ENCODE measurements at places on chromosomes 5 and 9. TPM values are rescaled to one million over a fixed set of nuclear protein-coding genes. Genes with fewer than 3 reads are reported as not detected.
A peak's percentile ranks its signal among the peaks of the same experiment; 100 is the strongest.

- H3K36me3 ChIP-seq = no peaks in the 10 kb centered on the region
- H3K4me3 ChIP-seq = no peak overlapping the region
- H3K4me1 ChIP-seq = no peaks in the 10 kb centered on the region
- H3K27me3 ChIP-seq = no peaks in the 10 kb centered on the region
These were observed 11.4 kb downstream of the BHMT start for GRCh38 chr5:79122973-79123372.

DNA sequence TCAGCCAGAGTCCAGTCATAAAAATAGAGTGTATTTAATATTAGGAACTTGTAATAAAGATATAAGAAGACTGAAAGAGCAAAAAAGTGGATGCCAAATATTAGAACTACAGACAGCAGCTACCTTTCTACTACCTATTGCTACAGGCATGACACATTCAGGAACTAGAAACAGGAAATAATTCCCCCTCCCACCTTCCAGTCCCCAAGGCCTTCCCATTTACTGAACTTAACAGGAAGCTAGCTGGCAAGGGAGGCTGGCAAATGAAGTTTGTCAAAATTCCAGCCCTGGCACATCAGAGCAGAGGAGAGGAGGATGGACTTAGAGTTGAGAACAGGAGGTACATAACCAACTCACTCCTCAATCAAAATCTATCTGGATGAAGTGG lies 50.2 kb upstream of the RIC1 start:
- no peak overlapping the region for H3K27ac ChIP-seq
- no peaks in the 10 kb centered on the region for H3K36me3 ChIP-seq
- H3K4me3 ChIP-seq = no peak overlapping the region

DNA sequence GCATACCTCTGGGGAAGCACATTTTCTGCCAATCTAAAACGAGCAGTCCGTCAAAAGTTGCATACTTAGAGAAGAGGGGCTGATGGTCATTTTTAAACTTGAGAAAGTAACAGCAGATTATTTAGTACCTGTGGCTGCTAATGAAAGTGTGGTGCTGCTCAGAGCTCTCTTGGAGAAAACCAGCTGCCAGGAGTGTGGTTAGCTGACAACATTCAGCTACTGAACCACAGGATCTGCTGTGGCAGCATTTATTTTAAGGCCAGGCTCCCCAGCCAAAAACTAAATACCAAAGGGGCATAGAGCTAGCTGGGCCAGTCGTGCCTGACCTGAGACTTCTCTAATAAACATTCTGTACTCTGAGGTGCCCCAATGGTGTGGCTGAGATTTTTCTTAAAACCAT lies 203.6 kb downstream of the EDIL3 start:
- no peaks in the 10 kb centered on the region for H3K4me1 ChIP-seq
- no peaks in the 10 kb centered on the region for H3K27me3 ChIP-seq
- H3K4me3 ChIP-seq = no peak overlapping the region
- no peak overlapping the region for H3K27ac ChIP-seq

DNA sequence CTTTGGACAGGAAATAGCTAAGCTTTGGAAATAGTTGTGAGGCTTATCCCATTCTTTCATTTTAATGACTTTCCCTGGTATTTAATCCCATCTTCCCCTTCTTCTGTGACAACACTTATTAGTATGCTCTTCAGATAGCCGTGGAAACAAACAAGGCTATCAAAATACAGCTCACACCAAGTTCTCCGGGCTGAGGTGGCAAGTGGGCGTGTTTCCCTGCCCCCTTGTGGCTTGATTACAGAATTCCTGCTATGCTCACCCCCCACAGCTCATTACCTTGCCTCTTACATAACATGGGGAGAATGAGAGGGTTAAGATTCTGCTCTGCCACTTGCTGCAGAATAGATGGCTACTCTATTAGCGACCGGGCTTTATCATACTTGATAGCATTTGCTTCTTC lies 437.1 kb upstream of the TLE4 start:
- H3K4me3 ChIP-seq = no peak overlapping the region
- DNase-seq = peak; percentile 12
- H3K36me3 ChIP-seq = no peaks in the 10 kb centered on the region
- 0 out of 2 replicates have a peak, but pooled peaks cover 2% of the 10 kb centered on the region for H3K4me1 ChIP-seq
- H3K27me3 ChIP-seq = no peaks in the 10 kb centered on the region

DNA sequence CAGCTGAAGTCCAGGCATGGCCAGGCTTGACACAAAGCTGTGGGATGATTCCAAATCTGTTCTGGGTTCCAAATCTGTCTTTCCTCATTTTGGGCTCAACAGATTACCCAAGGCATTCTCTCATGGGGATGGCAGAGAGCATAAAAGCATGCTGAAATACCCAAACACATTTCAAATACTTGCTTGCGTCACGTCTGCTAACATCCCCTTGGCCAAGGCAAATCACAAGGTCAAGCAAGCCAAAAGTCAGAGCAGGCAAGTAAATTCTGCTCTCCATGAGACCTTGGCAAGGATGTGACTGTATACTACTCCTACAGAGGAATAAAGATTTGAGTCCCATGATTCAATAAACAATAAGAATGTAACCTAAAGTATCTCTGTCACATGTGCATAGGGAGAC lies 306.7 kb downstream of the EPB41L4A start:
- no peaks in the 10 kb centered on the region for H3K27me3 ChIP-seq
- H3K4me3 ChIP-seq = no peak overlapping the region
- no peaks in the 10 kb centered on the region for H3K4me1 ChIP-seq
- H3K36me3 ChIP-seq = no peaks in the 10 kb centered on the region
- no peak overlapping the region for H3K27ac ChIP-seq
- no peak for DNase-seq

DNA sequence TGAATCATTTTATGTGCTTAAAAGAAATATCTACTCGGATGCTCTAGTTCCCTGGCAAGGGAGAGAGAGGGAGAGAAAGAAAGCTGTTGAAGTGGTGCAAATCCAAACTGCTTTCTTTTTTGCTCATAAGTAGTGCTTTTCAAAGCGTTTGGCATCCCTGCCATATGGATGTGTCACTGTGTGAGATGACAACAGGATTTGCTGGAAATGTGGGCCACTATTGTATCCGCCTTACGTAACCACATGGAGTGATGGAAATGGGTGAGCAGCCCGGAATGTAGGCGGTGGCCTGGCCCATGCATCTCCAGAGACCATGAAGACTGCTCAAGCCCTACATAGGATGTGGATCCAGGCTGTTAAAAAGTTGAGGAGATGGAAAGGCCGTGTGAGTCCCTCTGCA lies 30.8 kb downstream of the TJP2 start:
- peaks cover 3% of the 10 kb centered on the region for H3K4me1 ChIP-seq
- no peaks in the 10 kb centered on the region for H3K27me3 ChIP-seq
- H3K27ac ChIP-seq = no peak overlapping the region
- H3K4me3 ChIP-seq = no peak overlapping the region

- H3K27me3 ChIP-seq = no peaks in the 10 kb centered on the region
- H3K27ac ChIP-seq = no peak overlapping the region
- no peak for DNase-seq
- no peak overlapping the region for H3K4me3 ChIP-seq
These were observed 16.7 kb downstream of the TERT start for GRCh38 chr5:1278216-1278615.

GRCh38 chr9:89525446-89526374 lies 27.8 kb upstream of the SEMA4D start:
- no peak overlapping the region for H3K4me3 ChIP-seq
- no peak for DNase-seq
- H3K27ac ChIP-seq = no peak overlapping the region
- no peaks in the 10 kb centered on the region for H3K4me1 ChIP-seq

DNA sequence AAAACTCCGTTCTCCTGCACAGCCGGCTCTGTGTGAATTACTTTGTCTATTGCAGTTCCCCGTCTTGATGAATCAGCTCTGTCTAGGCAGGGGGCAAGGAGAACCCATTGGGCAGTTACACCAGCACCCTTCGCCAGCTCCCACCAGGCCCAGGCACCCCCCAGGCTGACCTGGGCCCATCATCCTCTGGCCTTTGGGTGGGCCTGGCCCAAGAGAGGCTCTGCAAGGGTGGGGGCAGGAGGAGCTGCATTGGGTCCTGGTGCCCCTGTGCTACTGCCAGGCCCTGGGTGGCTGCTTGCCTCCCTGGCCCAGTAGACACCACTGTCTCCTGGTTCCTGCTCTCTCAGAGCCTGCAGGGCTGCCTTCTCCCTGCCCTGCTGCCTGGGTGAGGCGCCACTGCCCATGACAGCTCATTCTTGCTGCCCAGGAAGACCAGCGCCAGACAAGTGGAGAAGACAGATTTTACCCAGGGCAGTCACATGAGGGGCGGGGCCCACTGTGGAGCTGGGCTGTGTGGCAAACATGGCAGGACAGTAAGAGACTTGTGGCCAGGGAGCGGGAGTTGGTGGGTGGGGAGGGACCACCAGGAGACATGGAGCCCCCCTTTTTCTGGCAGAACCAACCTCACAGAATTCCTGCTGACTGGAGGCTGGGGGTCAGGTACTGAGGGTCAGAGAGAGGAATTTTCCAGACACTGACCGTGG lies 67.2 kb downstream of the MRPL36 start:
- no peak for DNase-seq
- peaks cover 15% of the 10 kb centered on the region for H3K27me3 ChIP-seq
- no peak overlapping the region for H3K27ac ChIP-seq
- no peaks in the 10 kb centered on the region for H3K4me1 ChIP-seq

- no peaks in the 10 kb centered on the region for H3K27me3 ChIP-seq
- no peak overlapping the region for H3K27ac ChIP-seq
- no peak overlapping the region for H3K4me3 ChIP-seq
- H3K36me3 ChIP-seq = no peaks in the 10 kb centered on the region
- no peak for DNase-seq
These were observed 156.9 kb downstream of the COL23A1 start for GRCh38 chr5:178433273-178433775.

DNA sequence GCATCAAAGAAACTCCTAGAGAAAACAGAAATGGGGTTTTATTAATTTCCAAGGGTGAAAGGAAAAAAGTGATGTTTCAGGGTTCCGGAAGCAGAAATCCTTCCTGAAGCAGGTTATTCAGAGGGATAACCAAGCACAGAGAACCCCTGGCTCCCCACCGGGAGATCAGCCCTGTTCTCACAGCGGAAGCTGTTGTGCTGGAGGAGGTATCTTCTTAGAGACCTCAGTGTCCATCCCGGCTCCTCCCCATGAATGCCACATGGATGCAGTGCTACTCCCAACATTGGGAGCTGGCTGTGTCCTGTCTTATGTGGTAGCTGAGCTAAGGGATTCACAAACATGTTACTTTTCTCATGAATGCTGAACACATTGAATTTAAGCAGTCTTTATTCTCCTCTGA lies 80.9 kb upstream of the IRX2 start:
- H3K4me3 ChIP-seq = no peak overlapping the region
- no peaks in the 10 kb centered on the region for H3K36me3 ChIP-seq
- no peak for DNase-seq
- no peaks in the 10 kb centered on the region for H3K27me3 ChIP-seq
- H3K4me1 ChIP-seq = no peaks in the 10 kb centered on the region

DNA sequence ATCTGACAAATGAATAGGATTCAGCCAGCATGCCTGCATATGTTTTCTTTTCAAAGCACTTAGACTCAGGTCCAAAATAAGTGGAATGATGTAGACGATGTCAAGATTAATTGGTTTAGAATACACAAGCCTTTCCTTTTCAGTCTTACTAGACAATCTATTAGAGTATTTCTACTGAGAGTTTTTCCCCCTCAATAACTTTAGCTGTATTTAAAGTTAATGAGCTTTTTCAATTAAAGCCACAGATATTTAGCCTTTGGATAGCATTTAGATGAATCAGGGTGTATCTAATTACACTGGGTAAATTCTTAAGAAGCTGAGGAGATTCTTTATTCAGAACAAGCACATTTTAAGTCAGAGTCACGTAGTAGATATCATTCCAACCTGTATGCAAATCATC lies 198.7 kb upstream of the MPDZ start:
- no peak for DNase-seq
- H3K27me3 ChIP-seq = no peaks in the 10 kb centered on the region
- H3K36me3 ChIP-seq = no peaks in the 10 kb centered on the region
- H3K27ac ChIP-seq = no peak overlapping the region

DNA sequence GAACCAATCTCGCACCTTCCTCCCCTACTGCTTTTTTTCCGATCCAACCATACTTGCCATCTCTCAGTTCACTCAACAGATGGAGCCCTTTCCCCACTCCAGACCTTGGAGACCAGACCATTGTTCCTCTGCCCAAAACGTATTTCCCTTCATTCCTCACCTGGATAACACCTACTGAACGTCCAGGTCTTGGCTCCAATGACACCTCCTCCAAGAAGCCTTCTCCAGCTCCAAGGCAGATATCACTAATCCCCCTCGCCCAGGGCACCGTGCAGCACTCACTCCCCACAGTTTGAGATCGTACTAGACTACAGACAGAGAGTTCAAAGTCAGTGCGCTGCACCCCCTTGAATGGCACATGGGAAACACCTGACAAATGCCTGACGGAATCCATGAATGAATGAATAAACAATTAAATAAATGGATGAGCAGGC lies 47.1 kb upstream of the AKNA start:
- no peaks in the 10 kb centered on the region for H3K27me3 ChIP-seq
- H3K36me3 ChIP-seq = no peaks in the 10 kb centered on the region
- H3K4me3 ChIP-seq = no peak overlapping the region
- peak; percentile 35 for DNase-seq

- peaks cover 16% of the 10 kb centered on the region for H3K27me3 ChIP-seq
- no peak overlapping the region for H3K27ac ChIP-seq
- H3K4me1 ChIP-seq = no peaks in the 10 kb centered on the region
- DNase-seq = no peak
- H3K36me3 ChIP-seq = no peaks in the 10 kb centered on the region
These were observed 141.4 kb downstream of the C5orf15 start for GRCh38 chr5:133827011-133827410.

The GNPDA1 gene
- 45.6 TPM for total RNA-seq

The OR1J2 gene
- total RNA-seq = not detected

The DMRT2 gene
- 0.17 TPM for total RNA-seq

The FOXD4L6 gene
- 0.54 TPM for total RNA-seq
